ENCODE measurements at places on chromosomes 2 and 18.

GRCh38 chr2:98828793-98829371 lies 98.0 kb upstream of the MGAT4A start:
- DNase-seq, result peak; percentile 26

GRCh38 chr2:109648041-109648527 lies 33.9 kb downstream of the SOWAHC start:
- no peak for DNase-seq

DNA sequence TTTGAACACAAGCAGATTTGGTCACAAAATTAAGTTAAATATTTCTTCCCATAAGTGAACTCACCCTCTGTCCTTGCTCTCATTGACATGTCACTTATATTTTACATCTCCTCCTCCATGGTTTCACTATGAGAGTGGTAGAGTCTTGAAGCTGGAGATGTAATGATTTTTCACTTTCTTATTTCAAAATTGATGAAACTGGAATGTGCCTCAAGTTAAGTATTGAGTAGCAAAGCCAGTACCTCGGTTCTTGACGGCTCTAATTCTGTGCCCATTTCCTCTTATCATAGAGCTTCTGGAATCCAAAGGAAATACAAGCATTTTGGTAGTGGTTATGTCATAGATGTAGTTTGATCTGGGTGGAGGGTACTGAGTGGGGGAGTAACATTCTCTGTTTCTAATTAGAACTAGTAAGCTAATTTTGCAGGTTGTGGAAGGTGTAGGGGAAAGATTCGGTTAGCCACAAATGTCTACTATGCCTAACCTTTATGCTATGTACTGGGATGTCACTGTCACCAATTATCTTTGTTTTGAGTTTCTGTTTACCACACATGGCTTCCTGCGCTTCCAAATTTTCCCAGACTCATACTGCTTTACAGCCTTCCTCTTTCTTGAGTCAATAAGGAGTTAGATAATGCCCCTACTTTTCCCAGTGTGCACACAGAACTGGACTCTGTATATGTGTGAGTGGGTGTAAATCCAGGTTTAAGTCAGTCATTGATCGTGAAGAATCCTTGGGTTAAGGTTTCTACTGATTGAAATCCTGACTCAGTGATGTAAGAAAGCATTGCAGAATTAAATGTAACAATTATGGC lies 96.8 kb downstream of the DIS3L2 start:
- DNase-seq, result no peak

DNA sequence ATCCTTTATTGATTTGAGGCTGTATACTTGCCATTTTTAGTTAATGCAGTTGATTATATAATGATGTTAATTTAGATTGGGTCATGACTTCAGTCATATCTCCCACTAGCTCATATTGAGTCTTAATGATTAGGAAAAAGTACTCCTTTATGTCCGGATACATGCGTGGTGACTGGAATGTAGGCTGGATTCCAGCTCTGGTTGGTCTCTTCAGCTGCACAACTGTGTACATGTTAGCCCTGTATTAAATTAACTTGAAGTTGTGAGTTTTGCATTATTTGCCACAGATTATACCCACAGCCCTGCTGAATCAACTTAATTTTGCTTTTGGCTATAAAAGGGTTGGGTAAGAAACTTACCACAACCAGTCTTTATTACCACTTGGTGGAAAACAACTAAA lies 22.5 kb downstream of the MOB4 start:
- DNase-seq, result no peak

GRCh38 chr2:215536510-215536909 lies 100.6 kb upstream of the FN1 start:
- DNase-seq, result no peak

DNA sequence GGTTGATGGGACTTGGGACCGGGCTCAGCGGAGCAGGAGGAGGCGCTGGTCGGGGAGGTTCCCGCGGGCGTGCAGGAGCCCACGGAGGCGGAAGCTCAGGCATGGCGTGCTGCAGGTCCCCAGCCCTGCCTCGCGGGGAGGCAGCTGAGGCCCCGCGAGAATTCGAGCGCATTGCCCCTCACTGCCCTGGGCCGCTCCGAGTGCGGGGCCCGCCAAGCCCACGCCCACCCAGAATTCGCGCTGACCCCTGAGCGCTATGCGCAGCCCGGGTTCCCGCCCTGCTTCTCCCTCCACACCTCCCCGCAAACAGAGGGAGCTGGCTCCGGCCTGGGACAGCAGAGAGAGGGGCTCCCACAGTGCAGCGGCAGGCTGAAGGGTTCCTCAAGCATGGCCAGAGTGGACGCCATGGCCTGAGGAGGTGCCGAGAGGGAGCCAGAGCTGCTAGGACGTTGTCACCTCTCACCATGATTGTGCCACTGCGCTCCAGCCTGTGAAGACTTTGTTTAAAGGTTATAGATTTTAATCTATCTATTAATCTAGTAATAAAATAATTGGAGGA lies 357.2 kb upstream of the RGPD4 start:
- DNase-seq, result no peak

- DNase-seq, result no peak
Observed at GRCh38 chr18:21262244-21262643, 20.2 kb downstream of the GREB1L start.
